ENCODE measurements at places on chromosomes 7 and 10.

GRCh38 chr10:106573106-106573505 lies 591.4 kb downstream of the SORCS1 start:
- no peak for DNase-seq

DNA sequence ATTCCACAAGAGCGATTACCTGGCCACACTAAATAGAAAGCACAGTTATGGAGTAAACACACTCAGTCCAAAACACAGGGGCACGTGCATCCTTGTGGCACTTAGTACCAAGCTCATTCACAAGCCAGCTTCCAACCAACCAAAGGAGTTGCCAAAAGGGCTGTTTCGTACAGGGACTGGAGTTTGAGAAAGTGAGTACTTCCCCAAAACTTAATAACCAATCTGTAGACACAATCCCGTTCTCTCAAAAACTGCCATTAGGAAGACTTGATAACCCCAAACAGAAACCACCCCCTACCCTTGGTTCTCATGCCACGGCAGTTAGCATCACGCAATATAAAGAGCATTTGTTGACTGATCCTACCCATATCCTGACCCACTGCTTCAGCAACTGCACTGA lies 166.2 kb upstream of the ASAH2 start:
- no peak for DNase-seq

GRCh38 chr7:44805950-44806349 lies 9.5 kb downstream of the PPIA start:
- DNase-seq: no peak

DNA sequence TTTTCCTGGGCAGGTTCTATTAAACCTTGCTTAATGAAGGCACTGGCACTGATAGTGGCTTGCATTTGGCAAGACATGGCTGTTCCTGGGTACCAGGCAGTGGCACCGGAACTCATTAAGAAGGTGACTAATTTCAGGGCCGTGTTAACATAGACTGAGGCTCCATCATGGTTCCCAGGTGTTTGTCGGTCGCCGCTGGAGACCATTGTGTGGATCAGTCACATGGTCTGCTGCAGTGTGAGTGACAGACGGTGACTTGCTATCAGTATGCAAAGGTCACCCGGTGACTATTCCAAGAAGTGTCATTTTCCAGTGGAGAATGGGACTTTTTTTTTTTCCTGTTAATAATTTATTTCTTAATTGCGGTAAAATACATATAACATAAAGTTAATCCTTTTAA lies 106.3 kb downstream of the INSYN2A start:
- DNase-seq: no peak

- DNase-seq: no peak
Observed at GRCh38 chr10:59222788-59223187, 46.3 kb downstream of the PHYHIPL start.

GRCh38 chr10:43369921-43370320 lies 1.5 kb upstream of the FXYD4 start:
- DNase-seq: no peak

GRCh38 chr7:31892099-31892829 lies 177.9 kb downstream of the PDE1C start:
- DNase-seq: no peak

- peak; percentile 66 for DNase-seq
Observed at GRCh38 chr7:25259487-25260243, 31.4 kb upstream of the NPVF start.

DNA sequence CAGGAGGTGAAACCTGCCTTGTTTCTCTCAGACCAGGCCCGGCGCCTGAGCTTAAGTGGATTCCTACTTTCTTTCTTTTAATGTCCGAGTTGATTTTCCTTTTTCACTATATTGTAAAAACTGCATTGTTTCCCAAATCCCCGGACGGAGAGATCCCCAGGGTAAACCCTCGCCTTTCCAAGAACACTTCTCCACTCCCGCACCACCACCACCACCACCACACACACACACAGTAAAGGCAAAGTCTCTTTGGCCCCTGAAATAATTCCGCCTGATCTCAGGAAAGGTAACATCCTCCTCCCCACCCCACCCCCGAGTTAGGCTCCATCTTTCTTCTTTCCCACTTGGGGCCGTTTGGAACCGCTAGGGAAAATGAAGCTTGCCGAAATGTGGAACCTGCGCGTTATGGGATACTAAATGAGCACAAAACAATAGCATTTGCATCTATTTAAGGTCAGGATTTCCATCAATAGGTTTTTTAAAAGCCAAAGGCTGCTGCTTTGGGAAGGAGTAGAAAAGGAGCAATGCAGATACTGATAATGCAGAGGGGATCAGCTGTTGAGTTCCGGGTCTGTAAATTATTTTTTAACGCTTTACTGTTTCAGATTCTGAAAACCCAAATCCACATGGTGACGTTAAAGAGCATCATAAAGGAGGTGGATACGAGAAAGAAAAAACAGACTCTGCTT lies 2.5 kb downstream of the HPSE2 start:
- no peak for DNase-seq

DNA sequence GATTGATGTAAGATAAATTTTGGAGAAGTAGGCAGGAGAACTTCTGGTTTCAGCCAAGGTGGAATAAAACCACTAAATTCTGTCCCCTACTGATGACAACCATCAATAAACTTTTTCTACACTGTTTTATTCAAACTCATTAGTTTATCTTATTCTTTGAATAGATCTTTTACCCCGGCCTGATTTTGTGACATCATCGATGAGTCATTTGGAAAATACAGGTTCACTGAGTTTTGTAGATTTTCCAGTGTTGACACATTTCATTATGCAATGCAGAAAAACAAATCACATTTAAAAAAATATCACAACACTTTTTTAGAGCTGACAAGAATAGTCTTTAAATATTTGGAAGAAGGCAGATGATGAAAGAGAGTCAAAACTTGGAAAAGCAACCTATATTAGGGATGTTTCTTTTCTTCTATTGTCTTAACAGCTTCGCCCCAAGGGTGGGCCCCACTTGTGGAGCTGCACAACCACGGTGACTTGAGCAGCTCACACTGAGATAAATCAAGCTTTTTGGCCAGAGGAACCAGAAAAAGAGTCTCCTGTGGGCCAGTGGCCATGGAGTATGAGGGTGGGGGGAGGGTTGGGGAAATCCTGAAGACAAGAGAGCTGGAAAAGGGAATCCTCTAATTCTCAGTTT lies 112.8 kb downstream of the PTEN start:
- DNase-seq: no peak

GRCh38 chr10:61973906-61974305 lies 72.4 kb downstream of the ARID5B start:
- no peak for DNase-seq

DNA sequence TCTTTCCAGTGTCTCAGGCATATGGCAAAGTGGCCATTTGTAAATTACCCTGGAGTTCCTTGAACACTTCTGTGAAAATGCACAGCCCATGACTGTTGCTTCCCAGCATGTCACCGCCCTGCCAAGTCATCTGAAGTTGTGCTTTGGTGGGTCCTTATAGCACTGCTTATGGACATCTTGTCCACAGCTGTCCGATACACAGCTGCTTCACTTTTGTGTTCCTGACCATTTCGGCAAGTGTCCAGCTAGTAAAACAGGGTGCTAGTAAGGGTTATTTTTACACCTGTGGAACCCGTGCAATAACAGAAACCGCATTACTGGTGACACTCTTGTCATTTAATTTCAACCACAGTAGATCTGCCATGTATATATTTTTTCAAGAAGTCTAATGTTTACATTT lies 29.7 kb downstream of the PIP4K2A start:
- no peak for DNase-seq

DNA sequence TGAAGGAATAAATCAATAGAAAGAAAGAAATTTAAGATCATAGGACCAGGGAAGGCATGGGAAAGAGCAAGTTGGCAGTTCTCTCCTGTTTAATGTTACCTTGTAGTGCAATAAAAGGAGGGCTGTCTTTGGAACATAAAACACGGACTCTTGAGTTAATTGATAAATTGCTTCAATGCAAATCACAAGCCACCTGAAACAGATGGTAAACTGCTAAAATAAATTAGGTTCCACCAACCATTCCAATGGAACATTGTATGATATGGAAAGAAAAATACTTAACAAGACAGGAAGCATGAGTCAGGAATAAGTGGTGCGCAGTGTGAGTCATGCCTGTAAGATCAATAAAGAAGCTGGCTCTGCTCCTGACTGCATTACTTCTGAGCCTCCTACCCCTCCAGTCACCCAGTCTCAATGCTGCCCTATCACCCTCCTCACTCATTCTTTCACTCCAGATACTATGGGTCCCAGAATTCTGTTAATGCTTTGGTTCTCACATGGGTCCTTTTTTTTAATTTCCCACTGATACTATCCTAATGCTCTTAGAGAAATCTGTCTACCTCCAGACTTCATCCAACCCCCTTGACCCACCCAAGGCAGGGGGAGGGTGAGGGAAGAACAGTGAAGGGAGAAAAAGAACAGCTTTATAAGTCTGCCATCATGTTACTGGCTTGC lies 78.9 kb downstream of the LRRC17 start:
- DNase-seq: no peak

- DNase-seq: no peak
Observed at GRCh38 chr10:43979551-43979950, 330.9 kb upstream of the ZNF32 start.

DNA sequence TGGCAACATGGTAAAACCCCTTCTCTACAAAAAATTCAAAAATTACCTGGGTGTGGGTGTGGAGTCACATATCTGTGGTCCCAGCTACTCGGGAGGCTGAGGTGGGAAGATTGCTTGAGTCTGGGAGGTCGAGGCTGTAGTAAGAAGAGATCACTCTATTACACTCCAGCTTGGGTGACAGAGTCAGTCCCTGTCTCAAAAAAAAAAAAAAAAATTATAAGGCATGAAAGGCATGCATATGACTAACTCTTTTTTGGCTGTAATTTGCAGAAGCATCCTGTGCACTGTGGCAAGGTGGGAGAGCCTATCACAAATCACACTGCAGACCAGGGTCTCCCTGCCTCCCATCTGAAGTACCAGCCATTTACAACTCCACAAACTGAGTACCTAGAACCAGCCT lies 14.1 kb upstream of the MYPN start:
- no peak for DNase-seq

- DNase-seq: no peak
Observed at GRCh38 chr7:129163875-129164544, 19.5 kb downstream of the TSPAN33 start.

- no peak for DNase-seq
Observed at GRCh38 chr10:132324186-132324585, 7.8 kb upstream of the LRRC27 start.

DNA sequence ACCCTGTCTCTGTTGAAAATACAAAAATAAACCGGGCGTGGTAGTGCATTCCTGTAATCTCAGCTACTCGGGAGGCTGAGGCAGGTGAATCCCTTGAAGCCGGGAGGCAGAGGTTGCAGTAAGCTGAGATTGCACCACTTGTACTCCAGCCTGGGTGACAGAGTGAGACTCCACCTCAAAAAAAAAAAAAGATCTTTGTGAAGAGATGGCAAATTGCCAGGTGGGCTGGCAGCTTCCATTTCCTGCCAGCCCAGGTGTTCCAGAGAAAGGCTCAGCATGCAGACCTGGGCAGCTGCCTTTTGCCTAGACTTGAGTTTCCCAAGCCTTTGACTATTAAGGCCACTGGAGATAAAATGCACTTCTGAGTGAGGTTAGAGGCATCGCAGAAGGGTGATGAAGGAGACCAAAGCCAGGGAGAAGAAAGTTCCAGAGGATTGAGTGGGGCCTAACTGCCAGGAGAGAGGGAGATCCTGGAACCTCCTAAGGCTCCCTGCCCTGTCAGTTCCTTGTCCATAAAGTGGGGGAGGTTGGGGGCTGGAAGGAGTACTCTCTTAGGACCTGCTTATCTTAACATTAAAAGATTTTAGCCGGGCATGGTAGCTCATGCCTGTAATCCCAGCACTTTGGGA lies 10.0 kb upstream of the DDIT4 start:
- DNase-seq: no peak

- no peak for DNase-seq
Observed at GRCh38 chr7:45080958-45081669, 7.7 kb downstream of the NACAD start.

DNA sequence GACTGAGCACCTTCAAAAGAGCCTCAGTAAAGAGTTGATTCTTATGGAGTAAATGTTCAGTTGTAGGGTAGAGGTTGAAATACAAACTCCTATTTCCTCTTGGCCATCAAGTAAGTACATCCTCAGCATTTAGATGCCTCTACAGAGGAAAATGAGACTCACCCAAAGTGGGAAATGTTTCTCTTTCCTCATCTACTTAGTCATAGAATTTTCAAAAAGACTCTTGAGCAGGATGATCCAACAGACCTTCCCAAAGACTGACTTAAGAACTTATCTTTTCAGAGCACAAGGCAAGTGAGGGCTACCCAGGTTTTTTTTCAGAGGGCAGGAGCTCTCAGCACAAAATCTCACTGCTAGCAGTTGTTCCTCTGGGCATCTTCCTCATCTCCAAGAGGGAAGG lies 449.1 kb downstream of the KCNMA1 start:
- DNase-seq: no peak

GRCh38 chr7:6614953-6615722 lies at the start of gene ZNF853:
Gene ZNF853, plus strand, starts transcription at chr7:6615610. Its CDS starts 565 bp downstream, at chr7:6616175.
- peak; percentile 19 for DNase-seq

- no peak for DNase-seq
Observed at GRCh38 chr10:23496727-23497126, 57.9 kb downstream of the OTUD1 start.

GRCh38 chr7:778271-778967 lies 51.3 kb upstream of the PRKAR1B start:
- no peak for DNase-seq

- DNase-seq: no peak
Observed at GRCh38 chr10:132151286-132151950, 35.3 kb upstream of the DPYSL4 start.

GRCh38 chr10:17144757-17145156 lies 15.1 kb upstream of the CUBN start:
- no peak for DNase-seq

DNA sequence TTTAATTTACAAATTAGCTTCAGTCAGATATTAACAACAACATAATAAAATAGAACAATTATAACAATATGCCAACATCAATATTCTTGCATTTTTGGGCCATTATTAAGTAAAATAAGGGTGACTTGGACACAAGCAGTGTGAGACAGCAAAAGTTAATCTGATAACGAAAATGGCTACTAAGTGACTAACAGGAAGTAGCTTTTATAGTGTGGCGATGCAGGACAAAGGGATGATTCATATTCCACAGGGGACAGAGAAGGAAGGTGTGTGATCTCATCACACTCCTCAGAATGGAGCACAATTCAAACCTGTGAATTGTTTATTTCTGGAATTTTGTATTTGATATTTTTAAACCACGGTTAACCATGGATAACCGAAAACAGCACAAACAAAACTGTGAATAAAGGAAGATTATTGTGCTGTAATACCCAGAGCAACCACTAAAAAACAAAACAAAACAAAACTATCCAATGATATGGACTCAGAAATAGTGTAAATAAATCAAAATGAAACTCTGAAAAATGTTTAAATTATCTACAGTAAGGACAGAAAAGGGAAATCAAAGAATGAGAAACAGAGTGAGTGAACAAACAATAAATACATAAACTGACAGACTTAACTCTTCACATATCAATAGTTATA lies 66.9 kb upstream of the TFEC start:
- DNase-seq: no peak

GRCh38 chr7:82078807-82079206 lies 309.0 kb upstream of the HGF start:
- DNase-seq: no peak

GRCh38 chr10:67115972-67116371 lies 190.1 kb downstream of the LRRTM3 start:
- no peak for DNase-seq

- DNase-seq: no peak
Observed at GRCh38 chr10:49292565-49293207, 6.3 kb upstream of the C10orf71 start.

Data from hypothalamus (tissue), 51 donors.